Right cardiac atrium (tissue), 5 donors: ENCODE measurements at places on chromosomes 4 and X. TPM values are rescaled to one million over a fixed set of nuclear protein-coding genes. Genes with fewer than 3 reads are reported as not detected.

DNA sequence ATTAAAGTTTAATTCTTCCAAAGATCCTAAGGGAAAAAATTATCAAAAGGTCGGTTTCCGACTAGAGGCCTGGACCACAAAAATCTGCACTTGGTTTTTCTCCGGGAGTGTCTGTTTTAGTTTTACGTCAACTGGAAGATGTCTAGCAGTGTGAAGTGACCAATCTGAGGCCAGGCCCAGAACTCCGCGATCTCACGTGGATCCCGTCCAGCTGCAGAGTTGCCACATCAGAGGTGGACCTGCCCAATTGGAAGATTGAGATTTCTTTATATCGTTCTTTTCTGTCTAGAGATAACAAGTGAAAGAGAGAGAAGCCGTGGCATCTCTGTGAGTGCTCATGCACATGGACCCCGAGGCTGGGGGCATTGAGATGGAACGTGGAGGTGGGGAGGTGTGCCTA is 115.8 kb downstream of the AFF1 start:
- peak; percentile 81 for DNase-seq

The GNPDA2 gene
- 15.0 TPM for total RNA-seq

The CD99 gene
- total RNA-seq: 337 TPM

DNA sequence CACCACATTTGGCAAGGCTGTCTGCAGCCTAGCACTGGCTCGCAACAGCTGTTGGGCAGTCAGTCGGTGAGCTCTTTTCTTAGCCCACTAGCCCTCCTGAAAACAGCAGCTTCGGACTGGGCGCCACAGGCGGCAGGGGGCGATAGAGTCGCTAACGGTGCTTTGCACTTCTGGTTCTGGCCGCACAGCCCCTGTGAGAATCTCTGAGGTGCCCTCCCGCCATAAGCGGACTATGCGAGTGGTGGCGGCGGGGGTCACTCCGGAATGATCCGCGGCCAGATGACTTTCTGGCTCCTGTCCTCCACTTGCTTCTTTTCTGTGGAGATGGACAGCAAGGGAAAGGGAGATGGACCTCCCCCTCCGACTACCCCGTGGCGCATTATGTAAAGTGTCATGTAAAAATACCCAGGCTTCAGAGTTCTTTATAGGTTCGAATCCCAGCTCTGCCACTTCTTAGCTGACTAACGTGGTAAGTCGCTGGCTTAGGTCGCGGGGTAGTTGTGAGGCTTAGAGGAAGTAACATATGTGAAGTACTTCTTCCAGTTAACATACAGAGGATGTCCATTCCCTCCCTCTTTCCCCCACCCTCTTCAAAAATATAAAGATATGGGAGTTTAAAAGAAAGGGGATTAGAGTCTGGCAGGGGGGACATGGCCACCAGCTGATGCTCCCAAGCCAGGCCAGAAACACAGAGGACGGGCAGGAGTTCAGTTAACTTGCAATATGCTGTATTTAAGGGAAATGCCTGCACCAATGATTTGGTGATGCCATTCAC is 11.0 kb downstream of the ARHGAP36 start:
- DNase-seq: no peak

The CISD2 gene
- 19.8 TPM for total RNA-seq

DNA sequence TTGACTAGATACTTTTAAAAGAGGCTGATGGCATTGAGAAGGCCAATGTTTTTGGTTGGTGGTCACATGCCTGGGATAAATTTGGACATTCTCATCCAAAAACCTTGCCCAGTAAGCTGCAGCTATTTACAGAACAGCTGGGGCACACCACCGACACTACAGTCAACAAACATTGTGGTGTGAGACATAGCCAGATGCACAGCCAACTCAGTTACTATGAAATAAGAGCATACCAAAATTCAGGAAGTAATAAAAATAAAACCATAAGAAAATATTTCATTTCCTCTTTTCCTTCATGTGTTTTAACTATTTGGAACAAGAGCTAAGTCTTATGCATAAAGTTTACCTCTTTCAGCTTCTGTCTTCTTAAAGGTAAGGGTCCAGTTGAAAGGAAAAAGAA is 8.8 kb downstream of the PPM1K start:
- no peak for DNase-seq

The APLN gene
- total RNA-seq: 10.5 TPM

The HELT gene
- not detected for total RNA-seq

DNA sequence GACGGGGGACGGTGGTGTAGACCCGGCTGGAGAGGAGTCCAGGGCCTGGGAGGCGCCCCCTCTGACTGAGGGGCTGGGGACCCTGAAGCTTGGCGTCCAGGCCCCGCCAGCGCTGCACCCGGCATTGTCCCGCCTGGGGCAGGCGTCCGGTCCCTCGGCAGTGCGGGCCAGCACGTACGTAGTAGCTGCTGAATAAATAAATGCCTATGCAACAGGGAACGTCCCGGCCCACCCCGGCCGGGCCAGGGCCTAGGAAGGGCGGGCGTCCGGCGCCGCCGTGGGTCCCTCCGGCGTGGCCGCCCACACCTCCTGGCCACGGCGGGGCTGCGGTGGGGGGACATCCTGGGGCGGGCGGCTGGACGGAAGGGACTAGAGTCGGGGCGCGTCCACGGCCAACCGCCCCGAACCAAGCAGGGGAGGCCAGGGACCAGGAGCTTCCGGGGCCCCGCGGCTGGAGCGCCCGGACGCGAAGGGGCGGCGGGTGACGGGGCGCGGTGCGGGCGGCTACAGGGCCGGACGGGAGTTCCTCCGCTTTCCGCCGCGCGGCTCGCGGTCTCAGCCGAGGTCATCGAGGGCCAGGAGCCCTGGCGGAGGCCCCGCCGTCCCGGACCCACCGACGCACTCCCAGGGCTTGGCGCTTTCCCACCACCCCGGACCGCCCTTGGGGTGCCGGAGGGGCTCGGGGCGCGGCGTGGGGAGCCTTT is 886 bp upstream of the WWC2 start:
- peak; percentile 74 for DNase-seq

- no peak for DNase-seq
Observed at GRCh38 chr4:65083076-65083475, 587.2 kb downstream of the EPHA5 start.

DNA sequence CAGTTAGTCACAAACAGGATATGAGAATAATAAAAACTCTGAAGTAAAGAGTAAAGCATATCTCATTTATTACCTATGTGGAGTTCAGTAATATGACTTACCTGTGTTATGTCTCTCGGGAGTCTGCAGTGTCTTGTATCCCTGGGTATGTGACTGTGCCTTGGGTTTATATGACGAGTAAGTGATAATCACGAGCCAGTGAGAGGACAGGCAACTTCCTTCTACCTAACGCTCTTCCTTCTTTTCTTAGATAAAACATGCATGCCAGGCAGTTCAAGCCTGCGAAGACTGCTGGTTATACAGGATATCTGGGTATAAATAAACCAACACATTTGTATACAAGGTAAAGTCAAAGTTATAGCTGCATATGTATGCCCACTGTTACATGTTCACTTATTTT is at the start of gene HPGDS:
Gene HPGDS, minus strand, starts transcription at position 143 of the 400 bp plus-strand sequence. CDS start 8,207 bp downstream, outside the sequence.
- DNase-seq: no peak

DNA sequence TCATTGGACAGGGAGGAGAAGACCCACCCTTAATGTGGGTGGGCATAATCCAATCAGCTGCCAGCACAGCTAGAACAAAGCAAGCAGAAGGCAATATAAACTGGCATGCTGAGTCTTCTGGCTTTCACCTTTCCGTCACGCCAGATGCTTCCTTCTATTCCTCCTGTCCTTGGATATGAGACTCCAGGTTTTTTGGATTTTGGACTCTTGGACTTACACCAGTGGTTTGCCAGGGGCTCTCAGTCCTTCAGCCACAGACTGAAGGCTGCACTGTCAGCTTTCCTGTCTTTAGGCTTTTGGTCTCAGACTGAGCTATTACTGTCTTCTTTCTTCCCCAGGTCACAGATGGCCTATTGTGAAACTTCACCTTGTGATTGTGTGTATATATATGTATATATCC is 32.2 kb upstream of the UGT2B4 start:
- DNase-seq: no peak

- no peak for DNase-seq
Observed at GRCh38 chrX:30865015-30865414, 24.0 kb downstream of the TAB3 start.

The KLHL4 gene
- total RNA-seq: 2.1 TPM

The CCDC110 gene
- total RNA-seq: 3.7 TPM

DNA sequence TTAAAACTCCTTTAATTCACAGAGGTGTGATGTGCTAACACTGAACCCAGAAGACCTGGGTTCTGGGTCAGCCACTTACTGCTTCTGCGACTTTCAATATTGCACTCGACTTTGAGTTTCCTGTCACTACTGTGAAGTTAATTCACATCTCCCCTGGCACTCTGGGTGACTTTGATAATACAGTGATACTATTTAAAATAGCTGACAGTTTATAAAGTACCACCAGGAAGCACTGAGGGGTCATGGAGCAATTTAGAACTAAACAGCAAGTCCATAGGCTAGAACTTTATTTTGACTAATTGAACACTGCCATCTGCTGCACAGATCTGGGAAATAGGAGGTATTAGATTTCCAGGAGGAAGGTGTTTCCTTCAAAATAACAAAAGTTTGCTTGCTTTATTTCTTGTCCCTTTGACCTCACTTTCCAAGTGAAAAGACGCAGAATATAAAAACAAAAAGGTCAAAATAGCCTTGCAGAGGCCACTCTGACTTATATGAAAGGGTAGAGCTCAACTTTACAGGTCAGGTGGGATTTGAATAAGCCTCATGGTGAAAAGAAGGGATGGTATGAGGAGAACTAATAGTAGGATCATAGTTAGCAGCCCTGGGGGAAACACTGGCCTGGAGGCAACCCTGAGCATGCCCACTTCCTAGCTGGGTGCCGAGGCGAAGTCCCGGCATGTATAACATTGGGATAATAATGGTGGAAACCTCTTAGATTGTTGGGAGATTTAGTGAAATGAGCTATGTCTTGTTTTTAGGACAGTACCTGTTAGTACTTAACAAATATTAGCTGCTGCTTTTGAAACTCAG is 53.4 kb downstream of the ZNF518B start:
- DNase-seq: no peak

DNA sequence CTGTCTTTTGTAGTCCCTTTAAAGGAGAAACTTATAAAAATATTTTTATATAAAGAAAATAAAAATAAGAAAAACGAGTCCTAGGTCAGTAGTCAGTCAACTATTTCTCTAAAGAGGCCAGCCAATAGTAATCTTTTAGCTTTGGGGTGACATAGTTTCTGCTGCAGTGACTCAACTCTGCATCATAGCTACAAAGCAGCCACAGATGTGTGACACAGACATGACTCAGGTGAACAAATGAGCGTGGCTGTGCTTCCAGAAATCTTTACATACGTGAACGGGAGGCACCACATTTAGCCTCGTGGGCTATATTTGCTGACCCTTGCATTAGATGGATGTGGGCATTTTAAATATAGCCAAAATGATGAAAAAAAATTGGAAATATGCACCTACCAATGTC is 1862.5 kb upstream of the TENM3 start:
- no peak for DNase-seq

DNA sequence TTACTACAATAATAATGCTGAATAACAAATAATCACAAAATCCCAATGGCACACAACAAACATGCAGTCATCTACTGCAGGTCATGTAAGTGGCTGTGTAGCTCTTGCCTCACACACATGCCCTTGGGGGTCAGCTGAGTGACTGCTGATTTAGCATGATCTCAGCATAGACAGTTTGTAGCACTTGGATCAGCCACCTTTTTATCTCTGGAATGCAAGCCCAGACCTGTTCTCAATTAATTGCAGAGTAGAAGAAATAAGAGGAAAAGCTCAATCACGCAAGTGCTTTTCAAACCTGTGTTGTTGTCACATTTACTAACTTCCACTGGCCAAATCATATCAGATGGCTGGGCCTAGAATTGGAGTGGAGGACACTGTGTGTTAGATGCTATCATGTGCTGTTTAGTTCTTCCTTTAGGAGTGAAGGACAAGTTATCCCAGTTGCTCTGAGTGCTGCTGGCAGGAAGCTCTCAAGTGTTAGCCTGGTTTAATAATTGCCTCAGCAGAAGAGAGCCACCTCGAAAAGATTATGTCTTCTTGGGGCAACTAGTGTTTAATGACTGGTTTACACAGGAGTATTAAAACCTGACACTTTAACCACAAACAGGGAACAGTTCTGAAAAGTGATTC is 128.3 kb upstream of the EPHA5 start:
- DNase-seq: no peak

GRCh38 chr4:93751411-93751810 is 77.1 kb upstream of the ATOH1 start:
- DNase-seq: no peak

DNA sequence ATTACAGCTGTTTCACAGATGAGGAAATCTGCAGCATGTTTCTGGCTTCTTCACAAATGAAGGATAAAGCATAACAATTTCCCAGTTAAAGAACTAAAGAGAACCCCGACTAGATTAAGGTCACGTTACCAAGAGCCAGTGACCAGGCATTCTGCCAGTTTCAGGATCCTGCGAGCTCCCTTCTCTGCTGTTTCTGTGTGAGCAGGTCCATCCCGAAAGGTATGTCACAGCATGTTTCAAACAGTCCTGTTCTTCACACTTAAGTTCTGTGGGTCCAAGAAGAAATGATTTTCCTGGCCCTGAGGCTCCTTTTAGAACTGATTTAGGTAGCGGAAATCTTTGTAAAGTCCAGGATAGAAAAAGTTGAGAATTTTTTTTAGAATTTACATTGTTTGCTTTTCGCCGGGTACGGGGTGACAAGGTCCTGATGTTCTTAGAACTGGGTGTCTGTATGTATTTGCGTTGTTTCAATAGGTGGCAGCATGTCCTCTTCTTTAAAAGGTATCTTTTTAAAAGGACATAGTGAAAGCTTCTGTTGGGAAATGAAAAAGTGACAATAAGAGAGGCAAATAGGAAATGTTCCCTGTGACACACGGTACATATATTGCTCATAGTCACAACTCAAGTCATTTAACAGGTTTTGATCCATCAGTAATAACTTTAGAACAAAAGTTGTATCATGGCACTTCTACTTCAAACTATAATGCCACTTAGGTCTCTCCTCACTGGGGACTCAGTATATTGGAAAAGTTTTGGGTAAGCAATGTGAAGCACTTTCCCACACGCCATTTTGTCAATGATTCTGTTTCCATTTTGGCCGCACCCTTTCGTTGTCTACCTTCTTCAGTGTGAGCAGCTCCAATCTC is 18.4 kb downstream of the IL21 start:
- no peak for DNase-seq

- DNase-seq: no peak
Observed at GRCh38 chr4:152309418-152309817, 226.5 kb downstream of the FBXW7 start.

DNA sequence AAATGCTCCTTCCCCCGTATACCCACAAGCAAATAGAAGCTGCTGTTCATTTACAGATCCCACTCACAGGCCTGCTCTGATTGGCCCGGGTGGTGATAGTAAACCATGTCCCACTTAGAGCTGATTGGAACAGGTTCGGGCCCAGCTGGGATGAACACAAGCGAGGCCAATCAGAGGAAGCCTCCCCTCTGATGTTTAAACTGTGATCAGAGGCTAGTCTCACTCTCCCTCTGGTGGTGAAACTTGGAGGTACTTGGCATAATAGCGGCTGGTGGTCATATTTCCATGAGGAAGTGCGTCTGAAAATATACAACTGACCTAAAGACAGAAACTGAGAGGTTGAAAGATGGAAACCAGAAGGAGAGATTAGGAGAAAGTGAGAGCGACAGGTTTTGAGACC is 51.5 kb upstream of the TRPC3 start:
- DNase-seq: no peak

The ADH1B gene
- 197 TPM for total RNA-seq

- no peak for DNase-seq
Observed at GRCh38 chrX:136380010-136380769, 79.4 kb downstream of the ADGRG4 start.

The SHROOM2 gene
- 2.7 TPM for total RNA-seq
